Left kidney (tissue), 8 donors: ENCODE measurements at places on chromosomes 13 and 19.

- DNase-seq: no peak
These were observed 203.5 kb upstream of the HTR2A start for GRCh38 chr13:47100214-47100853.

DNA sequence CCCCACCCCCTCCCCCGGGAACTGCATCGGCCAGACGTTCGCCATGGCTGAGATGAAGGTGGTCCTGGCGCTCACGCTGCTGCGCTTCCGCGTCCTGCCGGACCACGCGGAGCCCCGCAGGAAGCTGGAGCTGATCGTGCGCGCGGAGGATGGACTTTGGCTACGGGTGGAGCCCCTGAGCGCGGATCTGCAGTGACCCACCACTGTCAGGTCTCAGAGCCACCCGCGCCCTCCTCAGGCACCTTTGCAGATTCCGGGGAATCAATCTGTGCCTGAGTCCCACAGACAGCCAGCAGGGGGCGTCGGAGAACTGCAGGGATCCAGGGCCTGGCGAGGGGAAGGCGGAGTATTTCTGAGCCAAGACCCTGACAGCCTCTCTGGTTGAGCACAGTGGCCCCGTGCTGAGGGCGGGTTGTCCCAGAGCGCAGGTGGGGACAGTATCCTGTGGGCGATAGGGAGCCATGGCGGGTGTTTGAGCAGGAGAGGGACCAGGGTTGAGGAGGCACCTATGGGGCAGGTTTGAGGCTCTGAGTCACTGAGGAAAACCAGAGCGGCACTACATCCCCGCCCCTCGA, 30.4 kb upstream of the CYP4F8 start:
- DNase-seq: peak; percentile 72

DNA sequence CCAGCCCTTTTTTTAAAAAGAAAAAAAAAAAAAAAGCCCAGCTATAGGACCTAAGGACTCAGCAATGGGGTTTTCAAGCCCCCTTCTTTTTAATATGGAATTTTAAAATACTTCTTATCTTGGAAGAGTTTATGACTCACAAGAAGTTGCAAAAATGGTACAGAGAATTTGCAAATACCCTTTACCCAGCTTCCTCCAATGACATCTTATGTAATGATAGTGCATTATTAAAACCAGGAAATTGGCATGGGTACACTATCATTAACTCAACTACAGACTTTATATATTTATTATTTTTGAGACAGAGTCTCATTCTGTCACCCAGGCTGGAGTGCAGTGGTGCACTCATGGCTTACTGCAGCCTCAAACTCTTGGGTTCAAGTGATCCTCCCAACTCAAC, 16.1 kb downstream of the TMEM38A start:
- DNase-seq: no peak

DNA sequence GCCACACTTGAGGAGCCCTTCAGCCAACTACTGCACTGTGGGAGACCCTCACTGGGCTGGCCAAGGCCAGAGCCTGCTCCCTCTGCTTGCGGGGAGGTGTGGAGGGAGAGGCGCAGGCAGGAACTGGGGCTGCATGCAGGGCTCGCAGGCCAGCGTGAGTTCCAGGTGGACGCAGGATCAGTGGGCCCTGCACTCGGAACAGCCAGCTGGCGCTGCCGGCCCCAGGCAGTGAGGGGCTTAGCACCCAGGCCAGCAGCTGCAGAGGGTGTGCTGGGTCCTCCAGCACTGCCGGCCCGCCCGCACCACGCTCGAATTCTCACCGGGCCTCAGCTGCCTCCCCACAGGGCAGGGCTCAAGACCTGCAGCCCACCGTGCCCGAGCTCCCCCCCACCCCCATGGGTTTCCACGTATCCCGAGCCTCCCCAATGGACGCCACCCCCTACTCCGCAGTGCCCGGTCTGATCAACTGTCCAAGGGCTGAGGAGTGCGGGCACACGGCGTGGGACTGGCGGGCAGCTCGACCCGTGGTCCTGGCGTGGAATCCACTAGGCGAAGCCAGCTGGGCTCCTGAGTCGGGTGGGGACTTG, 1293.8 kb upstream of the PCDH9 start:
- DNase-seq: no peak

DNA sequence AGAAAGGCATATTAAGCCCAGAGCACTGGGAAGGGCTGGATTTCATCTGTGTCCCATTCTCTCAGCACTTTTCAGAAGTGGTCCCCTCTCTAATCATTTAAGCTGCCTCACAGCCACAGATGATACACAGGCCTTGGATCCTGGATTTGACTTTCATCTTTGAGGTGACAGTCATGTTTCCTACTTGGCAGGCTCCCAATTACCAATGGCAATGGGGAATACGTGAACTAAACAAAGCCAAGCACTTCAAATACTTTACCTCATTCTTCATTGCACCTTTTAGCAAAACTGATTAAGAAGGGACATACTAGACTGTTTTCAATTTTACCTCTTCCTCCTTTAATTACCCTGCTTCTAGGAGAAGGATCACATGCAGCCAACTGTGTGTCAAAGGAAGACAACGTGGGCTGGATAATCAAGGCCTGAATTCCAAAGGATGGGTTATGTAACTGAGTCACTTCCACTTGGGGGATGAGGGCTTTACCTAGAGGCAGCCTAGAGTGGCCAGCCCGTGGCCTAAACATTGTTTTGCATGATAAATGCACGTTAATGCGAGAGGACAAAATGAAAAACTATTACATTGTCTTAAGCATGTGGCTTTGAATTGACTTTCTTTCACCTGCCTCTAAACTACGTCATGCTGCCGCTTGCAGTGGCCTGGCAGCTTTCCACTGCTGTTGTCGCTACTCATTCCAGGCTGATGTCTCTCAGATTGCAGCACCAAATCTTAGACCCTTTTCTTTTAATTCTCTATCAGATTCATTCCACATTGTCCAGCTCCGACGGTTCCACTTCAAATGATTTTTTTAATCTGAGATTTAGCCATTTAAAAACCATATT, 95.0 kb downstream of the KCTD12 start:
- DNase-seq: no peak

- no peak for DNase-seq
These were observed 69.9 kb downstream of the SLAIN1 start for GRCh38 chr13:77767413-77767812.

DNA sequence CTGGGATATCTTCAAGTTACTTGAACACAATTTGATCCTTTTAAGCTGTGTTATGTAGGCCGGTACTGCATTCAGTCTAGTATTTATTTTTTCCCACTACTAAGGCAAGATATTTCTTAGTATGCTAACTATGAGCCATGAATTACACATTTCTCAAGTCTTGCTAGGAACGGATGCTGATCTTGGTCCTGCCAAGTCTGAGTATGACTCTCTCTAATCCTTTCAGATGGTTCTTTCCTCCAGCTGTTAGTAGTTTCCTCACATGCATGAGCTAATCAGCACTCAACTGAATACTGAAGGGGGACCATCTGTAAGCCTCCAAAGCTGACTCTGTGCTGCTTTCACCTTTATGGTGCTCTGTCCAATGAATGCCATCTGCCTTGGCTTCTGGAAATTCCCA, 460.3 kb downstream of the KCTD12 start:
- DNase-seq: no peak

DNA sequence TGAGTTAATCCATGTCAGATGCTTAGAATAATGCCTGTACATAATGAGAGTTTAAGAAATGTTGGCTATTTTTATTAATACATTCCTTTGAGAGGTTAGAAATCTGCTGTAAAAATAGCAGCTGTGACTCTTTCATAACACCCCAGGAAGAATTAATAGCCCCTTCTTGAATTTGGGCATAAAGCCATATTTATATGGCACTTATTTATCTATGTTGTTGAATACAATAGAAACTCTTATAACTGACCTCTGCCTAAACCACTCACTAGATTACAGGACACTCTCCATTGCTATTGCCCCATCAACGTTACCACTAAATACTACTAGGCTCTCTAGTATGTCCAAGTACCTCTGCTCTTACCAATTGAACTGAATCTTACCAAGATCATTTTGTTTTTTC, 16.3 kb downstream of the NEK5 start:
- no peak for DNase-seq

- no peak for DNase-seq
These were observed 12.0 kb downstream of the NAXD start for GRCh38 chr13:110627351-110627750.

- no peak for DNase-seq
These were observed 643.6 kb downstream of the PCDH9 start for GRCh38 chr13:66586489-66586888.

DNA sequence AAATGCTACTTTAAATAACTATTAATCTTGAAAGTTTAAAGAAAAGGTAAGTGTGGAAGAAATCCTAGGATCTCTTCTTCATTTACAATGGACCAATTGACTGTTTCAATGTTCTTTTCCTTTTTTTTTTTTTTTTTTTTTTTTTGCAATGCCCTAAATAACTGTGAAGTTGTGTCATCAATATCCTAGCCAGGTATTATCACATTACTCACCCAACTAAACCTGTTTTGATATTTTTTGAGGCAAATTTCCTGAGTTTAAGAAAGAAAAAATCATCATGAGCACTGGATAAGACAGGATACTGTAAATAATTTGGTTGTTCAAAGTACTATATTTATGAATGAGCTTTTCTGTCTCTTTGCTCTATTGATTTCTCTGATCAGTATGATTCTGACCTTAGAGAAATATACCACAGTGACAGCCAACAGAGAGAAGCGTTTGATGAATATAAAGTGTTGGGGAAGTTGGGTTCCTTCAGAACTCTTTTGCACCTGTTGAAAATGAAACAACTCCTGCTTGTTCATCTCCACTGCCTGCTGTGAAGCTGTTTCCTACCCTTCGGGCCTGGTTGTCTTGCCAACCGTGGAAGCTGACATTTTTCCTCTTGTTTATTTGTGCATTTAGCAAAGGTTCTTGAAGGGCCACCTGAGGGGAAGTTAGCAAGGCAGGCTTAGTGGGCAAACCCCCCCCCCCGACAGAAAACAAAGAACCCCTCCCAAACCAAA, 1220.5 kb upstream of the SLC10A2 start:
- peak; percentile 38 for DNase-seq

DNA sequence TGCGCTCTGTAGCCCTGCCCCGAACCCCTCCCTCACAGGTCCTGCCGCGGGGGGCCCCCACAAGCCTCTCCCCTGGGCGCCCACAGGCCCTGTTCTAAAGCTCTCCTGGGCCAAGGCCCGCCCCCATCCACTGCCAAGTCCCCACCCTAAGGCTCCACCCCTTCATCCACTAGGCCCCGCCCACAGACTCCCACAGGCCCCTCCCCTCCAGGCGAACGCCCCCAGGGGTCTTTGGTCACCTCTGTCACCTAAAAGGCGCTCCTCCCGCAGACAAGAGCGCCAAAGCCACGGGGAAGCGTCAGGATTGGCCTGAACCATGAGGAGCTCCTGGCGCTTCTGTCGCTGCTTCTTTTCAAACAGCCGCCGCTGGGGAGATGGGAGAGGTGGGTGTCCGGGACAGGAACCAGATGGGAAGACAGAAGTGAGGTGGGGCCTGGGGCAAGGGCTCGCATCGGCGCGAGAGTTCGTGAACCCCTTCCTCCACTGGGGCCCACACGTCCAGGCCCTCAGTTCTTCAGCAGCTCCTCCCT, 2.3 kb downstream of the TULP2 start:
- DNase-seq: no peak

- no peak for DNase-seq
These were observed 3.6 kb upstream of the IFNL2 start for GRCh38 chr19:39264306-39265290.

GRCh38 chr13:36405151-36405550, 27.1 kb upstream of the CCNA1 start:
- no peak for DNase-seq

GRCh38 chr19:41785653-41786052, 10.7 kb upstream of the CEACAM3 start:
- peak; percentile 53 for DNase-seq
